ENCODE measurements at places on chromosomes 4 and X.

DNA sequence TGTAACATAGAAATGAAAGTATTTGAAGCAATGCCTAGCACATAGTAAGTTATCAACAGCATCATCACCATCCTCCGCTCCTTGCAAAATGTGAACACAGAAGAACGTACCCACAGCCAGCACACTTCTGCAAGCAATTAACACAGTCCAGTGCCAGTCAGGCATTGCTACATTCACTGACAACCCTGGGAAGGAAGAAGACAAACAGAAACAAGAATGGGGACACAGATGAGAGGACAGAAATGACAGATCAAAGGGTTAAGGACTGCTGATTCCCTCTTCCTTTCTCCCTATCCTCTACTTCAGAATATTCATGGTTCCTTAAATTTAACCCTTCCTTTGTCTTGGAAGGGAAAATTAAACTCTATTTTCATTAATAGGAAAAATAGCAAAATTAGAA lies 53.1 kb downstream of the CHM start:
- no peak for DNase-seq

DNA sequence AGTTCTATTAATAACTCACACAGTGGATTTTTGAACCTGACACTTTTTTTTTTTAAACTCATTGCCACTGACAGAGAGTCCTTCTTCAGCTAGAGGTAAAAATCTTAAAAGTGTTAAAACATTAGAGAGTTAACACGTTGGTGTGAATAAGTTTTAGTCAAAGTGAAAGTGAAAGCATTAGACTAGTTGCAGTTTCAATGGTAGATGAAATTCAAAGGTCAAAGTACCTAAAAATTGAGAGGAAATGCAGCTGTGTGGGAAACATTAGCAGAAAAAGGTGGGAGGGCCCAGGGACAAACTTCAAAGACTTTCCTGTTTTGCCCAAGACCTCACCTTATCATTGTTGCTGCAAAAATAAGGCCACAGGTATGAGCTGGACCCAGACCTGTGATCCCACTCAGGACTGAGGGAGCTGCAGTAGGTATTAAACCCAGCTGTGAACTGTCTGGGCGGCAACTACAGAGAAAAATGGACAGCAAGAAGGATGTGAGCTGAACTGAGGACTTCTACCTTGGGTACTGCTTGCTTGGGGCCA lies 17.6 kb upstream of the GABRA4 start:
- no peak for DNase-seq

DNA sequence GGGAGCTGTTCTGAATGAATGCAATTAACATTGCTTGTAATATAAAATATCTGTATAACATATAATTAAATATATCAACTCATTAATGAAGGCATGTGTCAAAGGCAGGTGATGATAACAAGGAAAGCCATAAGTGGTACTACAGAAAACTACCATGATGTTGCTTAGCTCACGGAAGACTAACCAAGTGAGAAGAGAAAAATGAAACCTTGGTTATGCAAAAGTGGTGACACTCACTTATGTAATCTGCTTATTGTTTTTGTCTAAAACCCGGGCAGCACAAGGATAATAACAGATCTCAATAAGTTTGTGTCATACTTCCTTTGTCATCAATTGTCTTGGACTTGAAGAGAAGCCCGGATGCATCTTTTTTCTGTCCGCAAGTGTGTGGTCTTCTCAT lies 156.4 kb downstream of the HS6ST2 start:
- DNase-seq = no peak

GRCh38 chr4:53786632-53787031 lies 195.3 kb upstream of the LNX1 start:
- DNase-seq = no peak

GRCh38 chrX:154321594-154321993 lies 26.0 kb downstream of the TKTL1 start:
- peak; percentile 28 for DNase-seq

- DNase-seq = peak; percentile 26
Observed at GRCh38 chr4:173167758-173168395, 734 bp upstream of the GALNT7 start.

- DNase-seq = no peak
Observed at GRCh38 chr4:102317459-102317858, 27.8 kb downstream of the SLC39A8 start.

- no peak for DNase-seq
Observed at GRCh38 chrX:75155447-75155826, 646 bp downstream of the ABCB7 start.

- DNase-seq = no peak
Observed at GRCh38 chr4:77538574-77539157, 67.0 kb upstream of the CXCL13 start.

- DNase-seq = no peak
Observed at GRCh38 chr4:1009542-1010394, 1.7 kb upstream of the FGFRL1 start.

- DNase-seq = no peak
Observed at GRCh38 chr4:94641702-94642560, 115.8 kb upstream of the BMPR1B start.

- DNase-seq = no peak
Observed at GRCh38 chr4:77141964-77142645, 14.9 kb upstream of the CCNG2 start.

GRCh38 chr4:48623182-48623780 lies 133.2 kb downstream of the ZAR1 start:
- no peak for DNase-seq

DNA sequence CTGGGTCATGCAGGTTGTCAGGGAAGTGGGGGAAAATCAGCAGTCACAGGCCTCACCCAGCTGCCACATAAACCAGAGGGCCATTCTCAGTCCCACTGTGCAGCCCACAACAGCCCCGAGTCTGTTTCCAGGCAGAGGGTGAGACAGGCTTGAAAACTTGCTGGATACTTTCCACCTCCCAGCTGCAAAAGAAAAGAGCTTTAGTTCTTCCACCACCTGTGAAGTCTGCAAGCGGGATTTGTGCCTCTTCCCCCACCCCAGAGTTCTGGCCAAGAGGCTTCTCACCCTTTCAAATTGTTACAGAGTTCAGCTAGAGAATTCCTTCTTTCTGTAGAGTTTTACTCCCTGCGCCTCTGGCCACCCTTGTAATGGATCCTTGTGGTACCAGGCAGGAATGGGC lies 115.5 kb upstream of the ZDHHC15 start:
- no peak for DNase-seq

DNA sequence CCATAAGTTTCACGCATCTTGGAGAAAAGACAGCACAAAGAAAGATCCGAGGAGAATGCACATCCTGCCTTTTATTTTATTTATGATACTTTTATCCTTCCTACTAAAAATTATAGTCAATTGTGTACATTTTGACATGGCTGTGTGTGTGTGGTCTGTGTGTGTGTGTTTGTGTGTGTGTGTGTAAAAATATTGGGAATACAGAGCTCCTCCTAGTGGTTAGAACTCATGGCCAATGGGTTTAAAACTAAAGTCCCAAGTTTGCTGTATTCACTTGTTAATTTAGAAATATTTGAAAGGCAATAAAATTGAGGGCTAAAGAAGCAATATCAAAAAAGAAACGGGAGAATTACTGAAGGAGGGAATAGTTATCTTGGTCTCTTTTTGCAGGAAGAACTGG lies 47.5 kb downstream of the NKX6-1 start:
- DNase-seq = no peak

DNA sequence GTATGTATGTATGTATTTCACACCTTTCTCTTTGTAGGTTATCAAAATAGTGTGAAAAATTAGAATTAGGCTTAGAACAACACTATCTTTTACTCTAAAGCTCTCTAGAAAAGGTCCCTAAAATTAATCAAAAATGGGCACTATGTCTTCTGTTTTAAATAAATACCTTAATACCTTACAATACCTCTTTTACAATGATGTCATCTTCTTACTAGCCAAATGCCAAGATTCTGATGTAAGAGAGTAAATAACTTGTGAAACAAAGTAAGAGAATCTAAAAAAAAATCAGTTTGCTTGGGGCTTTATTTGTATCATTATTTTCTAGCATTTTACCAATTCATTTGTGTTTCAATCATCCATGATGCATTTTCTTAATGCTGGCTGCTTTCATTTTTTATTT lies 402.2 kb upstream of the MAGEB2 start:
- DNase-seq = no peak

DNA sequence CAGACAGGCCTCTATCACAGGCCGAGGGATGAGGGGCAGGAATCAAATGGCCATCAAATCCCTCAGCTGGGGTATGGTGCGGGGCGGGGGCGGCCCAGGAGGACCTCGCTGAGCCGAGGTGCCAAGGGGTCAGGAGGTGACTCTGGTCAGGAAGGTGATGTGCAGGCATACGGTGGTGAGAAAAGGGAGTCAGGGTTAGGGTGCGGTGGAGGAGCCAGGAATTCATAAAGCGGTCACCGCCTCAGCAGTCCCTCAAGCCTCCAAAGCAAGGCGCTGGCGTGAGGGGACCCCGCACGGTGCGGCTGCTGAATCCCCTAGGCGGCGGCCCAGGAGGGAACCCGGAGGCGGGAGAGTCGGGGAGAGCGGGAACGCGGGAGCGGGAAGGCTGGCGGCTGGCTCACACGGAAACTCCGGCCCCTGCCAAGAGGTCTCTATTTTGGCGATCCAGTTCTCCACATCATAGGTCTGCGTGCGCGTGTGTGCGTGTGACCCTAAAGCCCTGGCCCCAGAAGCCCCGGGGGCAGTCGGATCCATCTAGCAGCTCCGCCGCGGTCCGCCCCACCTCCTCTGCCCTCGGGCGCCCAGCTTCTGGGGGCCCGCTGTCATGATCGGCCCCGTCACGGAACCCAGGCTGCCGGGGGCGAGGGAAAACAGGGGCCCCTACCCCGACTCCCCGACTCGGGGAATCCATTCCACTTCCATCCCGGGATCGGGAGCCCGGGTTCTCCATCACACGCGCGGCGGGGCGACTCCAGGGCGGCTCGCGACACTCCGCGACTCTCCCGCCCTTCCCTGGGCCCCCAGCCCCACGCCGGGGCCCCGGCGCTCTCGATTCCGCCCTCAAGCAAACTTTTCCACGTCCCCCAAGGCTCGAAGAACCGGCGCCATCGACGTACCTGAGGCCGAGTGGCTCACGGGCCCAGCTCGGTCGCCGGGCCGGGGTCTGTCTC lies 593 bp downstream of the ELF4 start:
- DNase-seq = no peak

DNA sequence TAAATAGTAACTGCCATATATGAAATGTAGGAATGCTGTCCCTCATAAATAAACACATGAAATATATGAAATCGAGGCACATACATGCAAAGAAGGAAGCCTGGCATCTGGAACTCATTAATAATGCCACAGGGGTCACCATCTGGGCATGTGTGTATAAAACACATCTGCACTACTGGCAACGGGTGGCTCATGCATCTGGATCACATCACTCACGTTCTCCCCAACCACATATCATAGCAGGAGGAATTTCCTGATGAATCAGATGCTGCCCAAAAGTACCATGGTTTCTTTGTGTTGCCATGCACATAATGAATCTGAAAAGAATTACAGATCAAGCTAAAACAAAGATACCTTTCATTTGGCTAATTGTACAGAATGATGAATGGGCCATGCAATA lies 28.6 kb downstream of the RNF175 start:
- no peak for DNase-seq

GRCh38 chr4:130591091-130591490 lies 1495.1 kb downstream of the C4orf33 start:
- DNase-seq = no peak

DNA sequence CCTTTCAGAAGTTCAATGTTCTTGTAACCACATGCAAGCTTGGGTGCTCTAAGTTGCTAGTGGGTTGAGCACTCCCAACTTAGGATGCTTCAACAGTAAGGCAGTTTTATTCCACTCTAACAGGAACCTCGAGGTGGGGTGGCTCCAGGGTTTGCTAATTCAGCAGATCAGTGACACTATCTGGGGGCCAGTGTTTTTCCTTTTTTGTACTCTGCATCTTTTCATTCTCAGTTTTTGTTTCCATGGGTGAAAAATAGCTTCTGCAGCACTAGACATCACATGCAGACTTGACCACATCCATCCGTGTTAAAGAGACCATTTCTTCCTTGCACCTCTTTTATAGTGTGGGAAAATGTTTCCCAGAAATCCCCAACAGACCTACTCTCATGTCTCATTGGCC lies 497.6 kb downstream of the STIM2 start:
- no peak for DNase-seq

- DNase-seq = no peak
Observed at GRCh38 chr4:152535360-152535902, 461 bp downstream of the FBXW7 start.

- no peak for DNase-seq
Observed at GRCh38 chr4:112979881-112980421, 69.5 kb upstream of the ANK2 start.

GRCh38 chr4:146333187-146333894 lies 119.0 kb downstream of the REELD1 start:
- no peak for DNase-seq

DNA sequence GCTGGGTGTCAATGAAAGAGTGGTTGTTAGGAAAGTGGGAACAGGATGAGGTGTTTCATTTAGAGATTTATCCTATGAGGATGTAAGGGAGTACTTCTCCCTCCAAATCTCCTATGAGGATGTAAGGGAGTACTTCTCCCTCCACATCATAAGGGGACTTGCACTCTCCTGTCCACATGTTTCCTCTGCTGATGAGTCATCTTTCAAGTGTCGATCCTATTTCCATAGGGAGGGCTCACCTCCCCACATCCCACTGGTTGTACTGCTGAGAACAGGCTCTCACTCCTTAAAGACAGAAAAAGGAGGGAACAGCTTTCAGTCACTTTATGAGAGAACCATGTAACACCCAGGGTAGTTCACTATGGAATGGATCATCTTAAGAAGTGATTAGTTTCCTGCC lies 65.0 kb downstream of the INPP4B start:
- DNase-seq = no peak

DNA sequence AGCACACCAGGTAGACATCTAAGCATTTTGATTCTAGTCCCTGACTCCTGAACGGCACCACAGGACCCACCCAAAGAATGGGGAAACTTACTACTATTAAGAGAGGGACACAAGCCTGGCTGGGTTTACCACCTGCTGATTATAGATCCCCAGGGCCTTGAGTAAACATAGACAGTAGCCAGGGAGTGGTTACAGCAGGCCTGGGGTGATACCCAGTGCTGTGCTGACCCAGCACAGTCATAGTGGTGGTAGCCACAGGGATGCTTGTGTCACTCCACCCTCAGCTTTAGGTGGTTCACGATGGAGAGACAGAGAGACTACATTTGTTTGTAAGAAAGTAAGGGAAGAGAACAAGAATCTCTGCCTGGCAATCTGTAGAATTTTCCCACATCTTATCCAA lies 11.7 kb downstream of the CYSLTR1 start:
- no peak for DNase-seq

DNA sequence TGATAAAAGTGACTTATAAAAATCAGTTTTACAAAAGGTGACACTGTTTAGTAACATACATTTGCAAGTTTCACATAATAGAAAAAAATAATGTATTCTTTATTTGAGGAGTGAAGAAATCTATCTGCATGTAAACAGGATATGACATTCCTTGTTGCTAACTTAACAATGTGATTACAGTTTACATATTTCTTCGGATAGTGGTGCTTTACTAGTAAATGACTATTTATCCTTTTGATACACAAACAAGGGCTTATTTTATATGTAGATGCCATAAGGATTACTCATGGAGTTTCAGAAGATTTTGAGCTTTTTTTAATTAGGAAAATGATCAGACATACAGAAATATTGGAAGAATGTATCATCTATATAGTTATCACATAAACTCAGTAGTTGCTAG lies 126.5 kb downstream of the SLIT2 start:
- DNase-seq = no peak
